HEK293T (cell line): ENCODE measurements at places on chromosomes 11 and 22.
A peak's percentile ranks its signal among the peaks of the same experiment; 100 is the strongest.

GRCh38 chr22:39275814-39276439, 31.1 kb upstream of the PDGFB start:
- no peak for DNase-seq

- no peak for DNase-seq
Observed at GRCh38 chr11:114315749-114316368, 19.7 kb downstream of the NNMT start.

- DNase-seq: no peak
Observed at GRCh38 chr22:27255580-27255979, 546.0 kb downstream of the MN1 start.

- no peak for DNase-seq
Observed at GRCh38 chr11:92758241-92758780, 211.1 kb upstream of the MTNR1B start.

DNA sequence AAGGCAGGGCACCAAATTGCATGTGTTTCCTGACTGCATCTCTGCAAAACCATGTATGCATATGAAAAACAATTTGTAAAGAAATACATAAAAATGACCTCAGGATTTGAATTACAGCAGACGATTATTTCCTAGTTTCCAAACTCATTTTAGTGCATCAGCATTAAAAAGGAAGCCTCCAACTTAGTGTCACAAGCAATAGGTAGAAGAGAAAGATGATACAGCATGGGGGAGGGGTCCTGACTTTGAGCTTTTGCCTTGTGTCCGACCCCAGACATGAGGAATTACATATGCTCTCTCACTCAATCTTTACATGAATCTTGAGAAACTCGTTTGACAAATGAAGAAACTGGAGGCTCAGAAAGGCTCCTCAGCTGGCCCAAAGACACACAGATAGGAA, 294.6 kb upstream of the NARS2 start:
- DNase-seq: no peak

GRCh38 chr11:73221451-73221850, 3.4 kb downstream of the P2RY2 start:
- DNase-seq: no peak

- DNase-seq: no peak
Observed at GRCh38 chr11:11478687-11479086, 125.6 kb upstream of the CSNK2A3 start.

DNA sequence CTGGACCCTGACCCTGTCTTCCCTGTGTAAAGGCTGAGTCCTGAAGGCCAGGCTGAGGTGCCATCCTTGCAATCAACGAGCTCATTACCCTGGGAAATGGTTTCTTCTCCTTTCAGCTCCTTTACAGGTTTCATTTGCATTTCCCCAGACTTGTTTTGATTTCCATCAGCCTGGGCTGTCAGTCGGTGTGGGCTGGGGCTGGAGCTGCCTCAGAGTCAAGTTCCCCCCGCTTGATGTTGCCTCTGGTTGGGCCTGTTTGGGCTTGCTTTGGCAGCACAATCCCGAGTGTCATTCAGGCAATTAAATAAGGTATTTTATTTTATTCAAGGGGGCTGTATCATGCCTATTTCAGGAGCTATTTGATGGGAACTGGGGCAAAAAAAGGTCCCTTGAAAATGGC, 424.9 kb downstream of the INSC start:
- no peak for DNase-seq

DNA sequence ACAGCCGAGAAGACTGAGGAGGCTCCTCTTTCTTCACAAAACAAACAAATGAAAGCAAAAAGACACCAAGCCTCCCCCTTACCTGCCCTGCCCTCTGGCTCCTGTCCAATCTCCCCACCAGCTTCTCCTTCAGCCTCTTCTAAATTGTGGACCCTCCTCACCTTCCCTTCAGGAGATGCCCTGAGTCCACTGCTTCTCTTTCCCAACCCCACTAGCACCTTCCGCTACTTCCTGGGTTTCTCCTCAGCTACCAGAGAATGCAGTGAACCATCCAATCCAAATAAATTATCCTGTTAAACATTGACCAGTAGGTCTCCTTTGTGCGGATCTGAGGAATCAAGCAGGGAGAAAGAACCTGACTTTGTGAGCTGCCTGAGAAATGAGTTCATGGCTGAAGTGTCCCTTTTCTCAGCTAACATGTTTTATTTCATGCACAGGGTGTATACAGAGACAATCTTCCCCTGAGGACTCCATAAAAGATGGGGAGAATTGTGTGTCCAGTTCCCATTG, 63.2 kb upstream of the VPREB1 start:
- no peak for DNase-seq

DNA sequence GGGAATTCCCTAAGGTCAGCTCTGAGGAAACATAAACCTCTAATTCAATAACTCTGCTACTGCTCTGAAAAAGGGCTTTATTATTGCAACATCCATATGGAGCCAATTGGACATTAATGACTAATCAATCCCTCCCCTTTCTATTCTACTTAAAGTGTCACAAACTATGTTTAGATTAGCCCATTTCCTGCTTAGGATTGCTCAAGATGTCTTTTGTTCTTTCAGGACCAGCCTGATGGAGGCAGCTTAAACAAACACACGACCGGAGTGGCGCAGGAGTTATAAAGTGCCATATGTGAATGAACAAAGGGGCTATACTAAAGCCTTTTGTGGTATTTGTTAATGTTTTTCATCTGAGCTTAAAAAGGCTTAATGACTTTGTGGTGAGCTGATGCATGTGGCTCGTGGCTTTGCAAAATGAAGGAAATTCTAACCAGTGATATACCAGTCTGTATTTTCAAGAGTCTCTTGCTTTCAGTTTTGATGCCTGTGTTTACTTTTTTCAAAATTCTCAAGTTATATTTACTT, 354.4 kb downstream of the SOX6 start:
- DNase-seq: no peak

DNA sequence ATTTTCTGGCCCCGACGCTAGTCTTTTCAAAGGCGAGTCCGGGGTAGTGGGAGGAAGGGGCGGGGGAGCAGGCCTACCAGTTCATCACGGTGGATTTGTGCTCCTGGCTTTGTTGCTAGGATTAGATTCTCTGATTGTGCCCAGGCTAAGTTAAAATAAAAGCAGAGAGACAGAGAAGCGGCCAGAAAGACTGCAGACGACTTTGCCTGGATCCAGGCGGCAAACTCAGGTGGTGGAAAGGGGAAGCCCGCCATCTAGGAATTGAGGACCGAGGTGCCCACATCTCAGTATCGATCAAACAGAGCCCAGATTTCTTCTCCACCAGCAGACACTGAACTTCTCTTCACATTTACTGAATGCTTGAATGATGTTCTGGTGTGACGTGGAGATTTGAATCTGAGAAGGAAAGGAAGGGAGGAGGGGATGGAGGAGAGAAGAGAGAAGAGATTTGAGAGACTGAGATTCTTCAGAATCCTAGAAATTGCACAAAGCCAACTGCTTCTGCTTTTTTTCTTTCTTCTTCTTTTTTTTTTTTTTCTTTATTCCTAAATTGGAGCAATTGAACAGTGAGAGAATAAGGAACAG, 2.7 kb downstream of the FAT3 start:
- DNase-seq: peak; percentile 9

DNA sequence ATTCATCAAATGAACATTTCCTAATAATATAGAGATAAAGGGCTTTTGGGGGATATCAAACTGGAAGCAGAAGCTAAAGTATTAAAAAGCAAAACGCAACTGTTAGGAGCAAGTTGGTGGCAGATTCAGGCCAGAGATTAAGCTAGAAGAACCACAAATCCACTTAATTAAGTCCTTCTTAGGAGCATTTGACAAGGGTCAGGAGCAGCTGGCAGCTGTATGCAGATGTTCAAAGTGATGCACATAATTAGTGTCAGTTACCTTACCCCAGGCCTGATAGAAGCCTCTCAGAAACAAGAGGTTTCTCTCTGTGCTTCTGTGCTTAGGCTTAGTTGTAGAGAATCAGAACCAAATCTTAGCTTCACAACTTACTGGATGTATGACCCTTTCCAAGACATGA, 546.5 kb upstream of the ANO5 start:
- DNase-seq: no peak

DNA sequence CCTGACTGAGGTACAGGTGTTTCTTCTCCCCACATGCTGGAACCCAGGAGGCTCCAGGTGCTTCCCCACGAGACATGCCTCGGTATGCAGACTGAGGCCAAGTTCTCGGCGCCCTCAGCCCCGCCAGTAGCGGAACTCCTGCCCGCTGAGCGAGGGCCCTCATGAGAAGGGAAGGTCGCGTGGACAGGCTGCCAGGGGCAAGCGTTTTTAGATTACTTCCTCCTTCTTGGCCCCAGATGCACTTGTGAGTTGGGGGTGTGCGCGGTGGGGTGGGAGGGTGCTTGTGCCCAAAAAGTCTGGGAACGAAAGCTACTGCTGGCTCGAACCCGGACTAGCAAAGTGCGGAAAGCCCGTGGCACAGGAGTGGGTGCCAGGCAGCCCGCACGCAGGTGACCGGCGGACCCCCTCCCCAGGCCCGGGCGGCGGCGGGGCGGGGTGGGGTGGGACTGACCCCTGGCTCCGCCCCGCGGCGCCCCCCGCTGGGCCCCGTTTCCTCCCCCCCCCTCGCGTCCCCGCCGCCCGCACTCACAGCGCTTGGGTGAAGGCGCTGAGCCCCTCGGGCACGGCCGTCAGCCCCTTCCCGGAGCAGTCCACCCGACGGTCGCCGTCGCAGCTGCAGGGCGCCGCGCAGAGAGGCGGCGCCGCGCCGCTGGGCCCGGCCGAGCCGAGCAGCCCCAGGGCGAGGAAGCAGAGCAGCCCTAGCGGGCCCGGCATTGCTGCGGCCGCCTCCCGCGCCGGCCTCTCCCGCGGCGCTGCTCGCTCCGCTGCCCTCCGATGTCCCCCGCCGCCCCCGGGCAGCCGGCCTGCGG, 797 bp downstream of the LGR4 start:
- DNase-seq: peak; percentile 48

DNA sequence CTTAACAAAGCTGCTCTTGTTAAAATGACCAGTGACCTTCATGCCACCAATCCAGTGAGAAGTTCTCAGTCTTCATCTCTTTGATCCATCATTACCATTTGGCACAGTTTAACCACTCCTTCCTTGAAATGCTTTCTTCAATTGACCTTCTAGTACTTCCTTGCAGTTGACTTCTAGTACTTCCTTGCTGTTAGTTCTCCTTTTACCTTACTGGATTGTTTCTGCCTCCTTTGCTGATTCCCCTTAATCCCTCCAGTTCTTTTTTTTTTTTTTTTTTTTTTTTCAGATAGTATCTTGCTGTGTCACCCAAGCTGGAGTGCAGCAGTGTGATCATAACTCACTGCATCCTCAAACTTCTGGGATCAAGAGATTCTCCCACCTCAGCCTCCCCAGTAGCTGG, 66.0 kb upstream of the HORMAD2 start:
- no peak for DNase-seq

DNA sequence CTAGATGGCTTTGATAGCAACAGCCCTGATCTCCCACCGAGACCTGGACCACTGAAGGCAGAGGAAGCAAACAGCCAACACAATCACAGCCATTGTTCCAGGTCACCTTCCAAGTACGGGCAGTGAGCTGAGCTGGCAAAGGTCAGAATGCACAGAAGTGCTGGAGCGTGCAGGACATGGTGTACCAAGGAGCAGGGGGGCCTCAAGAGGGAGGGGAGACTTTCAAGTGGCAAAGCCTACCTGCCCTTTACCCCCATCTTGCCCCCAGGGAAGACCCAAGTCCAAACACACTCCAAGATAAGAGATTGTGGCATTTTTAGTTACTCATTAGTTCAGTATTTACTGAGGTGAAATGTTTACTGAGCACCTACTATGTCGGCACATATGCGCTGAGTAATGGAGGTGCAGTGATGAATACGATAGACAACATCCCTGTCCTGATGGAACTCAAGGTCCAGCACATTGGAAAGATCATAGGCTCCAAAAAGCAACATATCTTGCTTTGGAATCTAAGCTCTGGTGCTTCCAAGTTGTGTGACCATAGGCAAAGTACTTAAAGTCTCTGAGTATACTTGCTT, 26.0 kb upstream of the TTC12 start:
- DNase-seq: no peak

- DNase-seq: peak; percentile 26
Observed at GRCh38 chr22:27802346-27803073, 954 bp upstream of the MN1 start.

GRCh38 chr11:850775-851763, 8.4 kb downstream of the TSPAN4 start:
- DNase-seq: no peak

DNA sequence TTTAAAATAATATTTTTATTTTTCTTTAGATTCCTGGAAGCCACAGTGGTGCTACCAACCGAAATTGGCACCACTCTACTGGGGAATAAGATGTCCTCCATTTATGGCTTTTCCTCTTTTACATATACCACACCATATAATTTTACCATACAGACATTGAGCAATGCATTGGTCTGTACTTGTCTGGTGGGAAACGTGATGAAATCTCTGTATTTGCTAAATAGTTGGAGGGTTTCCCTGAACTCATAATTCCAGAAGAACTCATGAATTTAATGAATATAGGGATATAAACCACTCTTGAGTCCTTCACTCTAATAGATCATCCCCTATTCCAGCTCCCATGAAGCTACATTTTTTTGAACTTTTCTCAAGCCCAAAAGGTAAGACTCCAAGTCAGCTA, 28.0 kb upstream of the MMP13 start:
- DNase-seq: no peak

GRCh38 chr11:95647871-95648270, 141.7 kb downstream of the FAM76B start:
- DNase-seq: no peak

- DNase-seq: no peak
Observed at GRCh38 chr11:130908061-130908460, 8.2 kb downstream of the SNX19 start.

DNA sequence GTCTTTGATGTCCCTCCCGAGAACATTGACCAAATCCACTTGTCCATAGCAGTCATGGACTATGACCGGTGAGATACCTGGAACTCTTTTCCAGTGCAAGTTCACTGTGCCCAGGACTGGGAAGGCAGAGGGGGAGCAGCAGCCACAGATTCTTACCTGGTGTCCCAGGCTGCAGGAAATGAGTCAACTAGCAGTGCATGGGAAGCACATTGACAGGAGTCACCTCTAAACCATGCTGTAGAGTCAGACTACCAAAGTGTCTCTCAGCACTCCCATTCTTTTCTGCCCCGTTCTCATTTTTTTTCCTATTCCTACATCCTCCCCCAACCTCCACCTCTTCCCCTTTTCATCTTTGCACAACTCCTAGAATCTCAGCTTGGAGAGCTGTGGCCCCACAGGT, 67.2 kb upstream of the OLFML1 start:
- no peak for DNase-seq

GRCh38 chr11:71307811-71308645, 55.7 kb upstream of the SHANK2 start:
- no peak for DNase-seq

GRCh38 chr11:64290352-64291261, 495 bp upstream of the KCNK4 start:
- DNase-seq: no peak
